ENCODE measurements at places on chromosomes 7 and 10.
A peak's percentile ranks its signal among the peaks of the same experiment; 100 is the strongest.

DNA sequence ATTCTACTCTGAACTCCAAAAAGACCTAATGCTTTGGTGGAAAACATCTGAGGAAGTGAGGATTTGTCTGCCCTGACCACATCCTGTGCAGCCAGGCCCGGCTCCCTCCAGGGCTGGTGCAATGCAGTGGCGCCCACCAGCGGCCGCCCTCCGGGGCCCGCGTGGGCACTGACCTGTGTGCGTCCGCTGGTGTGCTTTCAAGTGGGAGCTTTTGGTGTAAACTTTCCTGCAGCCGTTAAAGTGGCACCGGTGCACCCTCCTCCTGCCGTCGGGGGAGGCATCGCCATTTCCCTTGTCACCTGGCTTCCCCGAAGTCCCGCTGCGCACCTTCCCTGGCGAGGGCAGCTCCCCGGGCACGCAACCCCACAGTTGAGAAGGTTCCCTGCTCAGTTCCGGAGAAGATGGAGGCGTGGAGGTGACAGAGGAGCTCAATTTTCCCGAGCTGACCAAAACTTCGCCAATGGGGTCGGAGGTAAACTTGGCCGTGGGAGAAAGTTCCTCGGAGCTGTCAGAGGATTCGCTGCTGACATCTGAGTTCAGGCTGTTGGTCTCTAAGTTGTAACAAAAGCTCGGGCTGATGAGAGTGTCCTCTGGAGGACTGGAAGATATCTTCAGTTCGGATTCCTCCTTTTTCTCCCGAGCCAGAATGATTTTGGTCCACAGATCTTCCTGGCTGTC, 3.4 kb downstream of the KLF6 start:
- peak; percentile 70 for DNase-seq

DNA sequence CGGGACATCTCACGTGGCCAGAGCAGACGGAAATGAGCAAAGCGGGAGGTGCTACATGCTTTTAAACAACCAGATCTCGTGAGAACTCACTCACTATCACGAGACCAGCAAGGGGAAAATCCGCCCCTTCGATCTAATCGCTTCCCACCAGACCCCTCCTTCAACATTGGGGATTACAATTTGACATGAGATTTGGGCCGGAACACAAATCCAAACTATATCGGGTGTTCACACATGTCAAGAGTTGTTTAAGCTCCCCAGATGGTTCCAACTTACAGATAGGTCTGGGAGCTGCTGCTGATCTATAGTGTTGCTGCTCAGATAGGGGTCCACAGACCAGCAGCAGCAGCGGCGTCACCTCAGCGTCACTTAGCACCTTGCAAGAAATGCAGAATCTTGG, 194.9 kb downstream of the GPAM start:
- no peak for DNase-seq

DNA sequence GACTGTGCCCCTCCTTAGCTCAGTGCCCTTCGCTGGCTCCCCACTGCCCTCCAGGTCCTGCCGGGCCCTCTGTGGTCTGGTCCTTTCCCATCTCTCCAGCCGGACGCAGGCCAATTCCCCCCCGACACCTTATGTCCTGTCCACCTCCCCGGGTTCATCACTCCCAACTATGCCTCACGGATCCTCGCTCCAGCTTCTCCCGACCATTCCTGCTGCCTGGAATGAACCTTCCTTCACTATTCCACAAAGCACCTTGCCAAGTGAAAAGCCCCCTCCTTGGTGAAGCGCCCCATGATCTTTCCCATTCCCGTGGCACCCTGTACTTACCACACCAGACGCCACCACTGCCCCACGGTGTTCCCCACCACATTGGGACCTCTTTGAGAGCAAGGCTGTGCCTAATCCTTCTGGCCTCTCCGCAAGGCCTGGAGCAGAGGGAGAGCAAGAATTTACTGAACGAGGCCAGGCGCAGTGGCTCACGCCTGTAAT, 47.2 kb downstream of the TMEM270 start:
- DNase-seq, result no peak

- peak; percentile 41 for DNase-seq
Measured at GRCh38 chr10:282294-283139, 147.3 kb downstream of the ZMYND11 start.

GRCh38 chr10:86345296-86345858, 21.2 kb downstream of the GRID1 start:
- DNase-seq, result no peak

- DNase-seq, result no peak
Measured at GRCh38 chr10:75451831-75452230, 20.4 kb downstream of the LRMDA start.

DNA sequence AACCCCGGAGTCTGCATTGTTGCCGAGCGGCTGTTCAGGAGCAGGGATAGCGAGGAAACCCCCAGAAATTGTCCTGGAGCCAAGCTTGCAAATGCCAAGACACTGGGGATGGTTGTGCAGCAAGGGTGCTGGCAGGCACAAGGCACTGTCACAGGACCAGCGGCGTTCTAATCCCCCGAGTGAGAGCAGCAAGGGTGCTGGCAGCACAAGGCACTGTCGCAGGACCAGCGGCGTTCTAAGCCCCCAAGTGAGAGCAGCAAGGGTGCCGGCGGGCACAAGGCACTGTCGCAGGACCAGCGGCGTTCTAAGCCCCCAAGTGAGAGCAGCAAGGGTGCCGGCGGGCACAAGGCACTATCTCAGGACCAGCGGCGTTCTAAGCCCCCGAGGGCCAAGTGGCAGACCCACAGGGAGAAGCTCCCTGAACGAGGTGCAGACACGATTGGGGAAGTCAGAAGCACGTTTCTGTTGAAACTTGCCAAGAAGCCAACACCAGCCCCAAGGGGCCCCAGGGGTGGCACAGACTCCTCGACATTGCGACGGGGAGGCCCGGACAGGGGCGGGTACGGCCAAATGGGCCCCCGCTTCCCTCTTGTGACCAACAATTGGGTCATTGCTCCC, 40.4 kb upstream of the INPP5A start:
- DNase-seq, result no peak

- DNase-seq, result no peak
Measured at GRCh38 chr10:86182150-86182549, 184.4 kb downstream of the GRID1 start.

GRCh38 chr7:119936836-119937235, 336.1 kb upstream of the KCND2 start:
- no peak for DNase-seq

DNA sequence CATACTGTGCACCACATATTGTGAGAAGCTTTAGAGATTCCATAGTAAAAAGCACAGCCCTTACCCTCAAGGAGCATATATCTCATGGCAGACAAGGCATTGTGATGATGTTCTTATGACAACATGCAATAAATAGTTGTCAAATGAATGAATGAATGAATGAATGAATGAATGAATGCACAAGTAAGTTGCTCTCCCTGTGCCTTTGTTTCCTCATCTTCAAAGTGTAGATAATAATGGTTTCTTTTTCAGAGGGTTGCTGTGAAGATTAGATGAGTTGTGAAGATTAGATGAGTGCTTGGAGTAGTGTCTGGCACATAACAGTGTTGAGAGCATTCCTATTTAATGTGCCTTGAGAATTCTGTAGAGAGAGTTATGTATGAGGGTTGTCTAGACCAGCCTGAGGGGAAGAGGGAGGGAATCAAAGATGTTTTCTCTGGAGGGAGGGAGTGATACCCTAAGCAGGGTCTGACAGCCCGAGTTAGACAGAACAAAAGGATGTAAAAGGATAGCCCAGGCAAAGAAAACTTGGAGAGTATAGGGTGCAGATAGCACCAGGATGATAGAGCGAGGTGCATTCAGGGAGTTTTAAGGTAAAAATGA, 217.2 kb downstream of the RELN start:
- no peak for DNase-seq

- no peak for DNase-seq
Measured at GRCh38 chr7:39659356-39660013, 36.1 kb downstream of the RALA start.

DNA sequence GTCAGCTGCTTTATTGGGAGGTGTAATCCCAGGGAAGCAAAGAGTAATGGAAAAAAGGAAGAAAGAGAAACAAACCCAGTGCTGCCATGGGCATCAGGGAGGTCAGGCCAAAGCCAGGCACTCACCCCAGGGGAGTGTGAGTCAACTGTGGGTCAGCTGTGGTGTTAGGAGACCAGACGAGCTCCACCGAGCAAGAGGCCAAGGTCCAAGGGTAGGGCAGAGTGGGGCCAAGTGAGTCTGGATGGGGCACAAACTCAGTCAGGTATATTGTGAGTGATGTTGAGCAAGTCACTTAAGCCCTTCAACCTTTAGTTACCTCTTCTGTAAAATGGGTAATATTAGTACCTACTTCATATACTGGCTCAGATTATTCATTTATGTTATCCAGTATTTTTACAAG, 30.4 kb upstream of the CDK13 start:
- DNase-seq, result no peak

DNA sequence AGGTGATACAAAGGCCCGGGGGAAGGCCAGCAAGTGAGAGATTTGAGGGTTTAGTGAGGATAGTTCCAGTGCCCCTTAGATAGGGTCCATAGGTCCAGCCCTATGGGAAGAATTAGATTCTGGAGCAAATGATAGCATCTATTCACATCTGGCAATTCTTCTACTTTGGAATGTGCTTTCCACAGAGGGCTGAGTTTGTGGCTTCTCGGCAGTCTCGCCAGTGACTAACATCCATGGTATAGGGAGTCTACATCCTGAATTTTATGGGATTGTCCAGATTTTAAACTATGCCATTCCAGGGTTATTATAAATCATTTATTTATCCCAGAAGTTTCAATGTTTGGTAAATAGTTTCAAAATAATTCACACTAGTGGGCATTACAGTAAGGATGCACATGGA, 207.3 kb upstream of the ADO start:
- no peak for DNase-seq

DNA sequence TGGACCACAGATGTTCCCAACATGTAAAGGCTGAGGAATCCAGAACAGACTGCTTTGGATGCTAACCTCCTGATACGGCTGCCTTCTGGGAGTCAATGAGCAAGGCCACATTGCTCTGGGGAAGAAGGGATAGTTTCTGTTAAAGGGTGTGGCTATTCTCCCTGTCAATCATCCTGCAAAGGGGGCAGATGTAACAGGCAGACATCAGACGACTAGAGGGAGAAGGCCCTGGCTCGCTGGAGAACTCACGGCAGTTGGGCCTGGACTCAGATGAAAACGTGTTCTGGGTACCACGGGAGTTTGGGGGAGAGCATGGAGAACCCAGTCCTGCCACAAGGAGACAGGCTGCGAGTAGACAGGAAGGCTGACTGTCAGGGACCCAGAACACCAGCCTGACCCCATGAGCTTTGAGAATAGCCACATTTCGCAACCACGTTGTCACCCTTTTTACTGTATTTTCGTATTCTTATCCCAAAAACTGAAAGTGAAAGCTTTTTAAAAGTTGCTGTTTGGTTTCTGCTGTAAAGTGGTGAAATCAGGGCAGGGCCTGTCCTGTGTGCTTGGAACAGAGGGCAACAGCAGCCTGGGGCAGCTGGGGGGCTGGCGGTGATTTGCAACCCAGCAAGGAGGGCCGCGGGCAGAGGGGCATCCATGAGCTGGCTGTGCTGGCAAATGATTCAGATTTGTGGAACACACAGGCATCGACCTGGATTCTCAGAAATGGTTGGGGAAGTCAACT, 95.3 kb downstream of the MYOF start:
- DNase-seq, result peak; percentile 11

- DNase-seq, result peak; percentile 61
Measured at GRCh38 chr7:39950473-39951225, 593 bp downstream of the CDK13 start.

DNA sequence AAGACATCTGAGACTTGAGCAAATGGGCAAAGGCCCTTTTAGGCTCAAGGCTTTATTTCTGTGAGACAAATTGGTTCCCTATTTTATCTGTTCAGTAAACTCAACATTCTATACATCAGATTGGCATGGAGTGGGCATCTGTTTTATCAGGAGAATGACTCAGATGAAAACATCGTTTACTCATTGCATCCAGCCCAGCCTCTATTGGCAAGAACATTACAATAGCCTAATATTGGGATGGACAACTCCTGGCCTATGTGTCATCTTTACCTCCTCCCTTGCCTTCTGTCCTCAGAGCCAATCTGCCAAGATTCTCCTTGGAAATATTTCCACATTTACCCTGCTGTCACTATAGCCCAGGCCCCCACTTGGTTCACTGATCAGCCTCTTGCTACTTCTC, 5.5 kb upstream of the BLNK start:
- no peak for DNase-seq

GRCh38 chr7:115689941-115690340, 340.6 kb downstream of the TFEC start:
- no peak for DNase-seq

DNA sequence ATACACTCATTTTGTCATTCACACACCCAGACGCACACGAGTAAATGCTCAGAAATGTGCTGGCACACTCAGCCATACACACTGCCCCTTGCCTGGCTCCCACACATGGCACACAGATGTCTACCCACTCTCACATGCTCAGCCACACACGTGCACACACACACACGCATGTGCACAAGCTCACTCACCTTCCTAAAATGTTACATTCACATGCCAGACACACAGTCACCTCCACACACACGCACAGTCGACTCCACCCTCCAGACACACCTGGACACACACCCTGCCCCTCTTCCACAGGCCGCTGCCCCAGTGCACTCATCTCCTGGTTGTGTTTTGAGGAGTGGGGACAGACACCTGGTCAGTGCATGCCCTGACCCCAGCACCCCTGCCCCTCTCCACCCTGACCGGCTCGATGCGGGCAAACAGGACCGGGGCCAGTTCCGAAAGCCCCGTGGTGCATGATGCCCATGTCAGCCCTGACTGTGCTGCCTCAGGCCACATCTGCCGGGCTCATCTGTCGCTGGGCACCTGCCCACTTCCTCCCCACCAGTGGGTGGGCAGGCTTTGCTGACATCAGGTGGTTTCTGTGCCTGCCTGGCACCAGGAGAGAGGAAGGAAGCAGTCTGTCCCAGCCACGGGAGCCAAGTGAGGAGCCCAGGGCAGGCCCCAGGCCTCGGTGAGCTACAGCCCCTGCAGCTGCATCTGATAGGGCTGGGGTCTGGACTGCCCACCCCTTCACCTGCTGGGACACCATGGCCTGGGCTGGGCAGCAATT, 84.9 kb upstream of the ZNF716 start:
- no peak for DNase-seq

GRCh38 chr7:35736725-35737124, 41.8 kb upstream of the HERPUD2 start:
- no peak for DNase-seq

DNA sequence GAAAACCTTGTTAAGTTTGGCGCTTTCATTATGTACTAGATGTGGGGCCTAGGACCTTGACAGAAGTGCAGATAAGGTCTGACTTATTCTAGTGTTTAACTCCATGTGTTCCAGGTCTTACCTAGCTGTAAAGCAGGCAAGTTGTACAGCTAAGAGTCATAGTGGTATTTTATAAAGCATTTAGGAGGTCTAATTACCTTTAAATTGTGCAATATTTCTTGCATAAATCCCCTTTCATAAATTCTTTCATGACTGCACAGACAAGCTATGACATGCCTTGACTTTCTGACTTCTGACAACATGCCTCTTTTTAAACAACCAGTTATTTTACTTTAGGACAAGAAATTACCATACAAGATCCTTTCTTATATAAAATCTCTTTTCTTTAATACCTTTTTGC, 151.6 kb upstream of the VSTM2A start:
- no peak for DNase-seq

GRCh38 chr10:98391578-98391991, 23.4 kb downstream of the PYROXD2 start:
- DNase-seq, result peak; percentile 68

Data from GM12865 (cell line).